Adrenal gland (tissue), 19 donors: ENCODE measurements at places on chromosomes 1 and 21. TPM values are rescaled to one million over a fixed set of nuclear protein-coding genes. Genes with fewer than 3 reads are reported as not detected.

PDZK1 gene
- total RNA-seq, result 4.4 TPM

GRCh38 chr1:70807088-70807664, 240.4 kb downstream of the PTGER3 start:
- no peak for DNase-seq

DNA sequence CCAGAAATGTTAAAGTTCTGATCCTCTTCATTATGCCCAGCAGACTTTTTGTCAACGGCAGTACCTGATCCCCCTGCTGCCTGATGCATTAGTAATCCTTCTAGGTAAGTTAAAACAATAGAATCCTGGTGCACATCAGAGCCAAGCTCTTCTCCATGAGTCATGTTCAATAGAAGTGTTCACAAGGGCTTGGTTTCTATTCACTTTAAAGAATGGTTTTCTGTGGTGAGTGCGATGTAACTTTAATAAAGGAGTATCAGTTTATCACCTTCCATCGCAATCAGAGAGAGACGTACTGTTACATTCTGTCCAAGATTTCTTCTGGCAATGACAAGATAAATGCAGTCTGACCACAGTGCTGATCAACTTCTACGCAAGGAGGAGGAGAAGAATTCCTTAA, 96.8 kb downstream of the NRIP1 start:
- no peak for DNase-seq

- DNase-seq, result no peak
Observed at GRCh38 chr1:114750780-114751179, 7.0 kb downstream of the CSDE1 start.

DNA sequence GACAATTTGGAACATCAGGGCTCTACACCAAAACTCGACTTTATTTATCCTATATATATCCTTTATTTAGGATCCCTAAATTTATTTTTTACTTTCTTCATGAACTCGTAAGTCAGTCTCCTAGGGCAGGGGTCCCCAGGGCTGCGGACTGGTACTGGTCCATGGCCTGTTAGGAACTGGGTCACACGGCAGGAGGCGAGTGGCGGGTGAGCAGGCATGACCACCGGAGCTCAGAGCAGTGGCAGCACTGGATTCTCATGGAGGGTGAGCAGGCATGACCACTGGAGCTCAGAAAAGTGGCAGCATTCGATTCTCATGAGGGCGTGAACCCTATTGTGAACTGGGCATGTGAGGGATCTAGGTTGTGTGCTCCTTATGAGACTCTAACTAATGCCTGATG, 427.0 kb downstream of the SMYD3 start:
- DNase-seq, result no peak

GRCh38 chr1:5660141-5660935, 331.9 kb downstream of the NPHP4 start:
- no peak for DNase-seq

GRCh38 chr1:15249081-15249480, 2.1 kb downstream of the FHAD1 start:
- DNase-seq, result no peak

- no peak for DNase-seq
Observed at GRCh38 chr1:170672316-170672715, 8.4 kb downstream of the PRRX1 start.

DNA sequence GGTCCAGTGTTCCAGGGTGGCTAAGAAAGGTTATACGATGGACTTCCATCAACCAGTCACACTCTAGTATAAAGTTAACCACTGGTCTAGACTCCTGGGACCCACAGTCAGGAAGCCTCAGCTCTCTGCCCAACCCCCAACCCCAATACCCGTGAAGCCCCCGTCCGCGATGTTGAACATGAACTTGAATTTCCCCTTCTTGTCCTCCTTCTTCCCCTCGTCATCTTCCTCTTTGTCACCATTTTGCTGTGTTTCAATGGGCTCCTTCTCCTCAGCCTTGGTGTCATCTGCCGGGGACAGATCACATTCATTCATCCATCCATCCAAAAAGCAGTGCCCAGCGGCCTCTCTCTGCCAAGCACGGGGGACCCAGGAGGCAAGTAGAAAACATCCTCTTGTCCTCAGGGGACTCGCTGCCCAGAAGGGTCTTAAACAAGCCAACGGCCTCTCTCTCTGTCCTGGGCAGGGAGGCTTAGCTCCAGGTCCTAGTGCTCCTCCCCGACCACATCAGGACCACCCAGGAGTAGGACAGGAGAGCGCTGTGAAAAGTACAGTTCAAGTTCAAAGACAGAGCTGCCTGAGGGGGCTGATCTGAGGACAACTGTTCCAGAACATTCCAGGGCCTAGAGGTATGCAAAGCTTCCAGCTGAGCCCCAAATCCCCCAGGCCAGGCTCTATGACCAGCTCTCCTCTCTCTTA, 66.5 kb downstream of the KCNAB2 start:
- DNase-seq, result no peak

- no peak for DNase-seq
Observed at GRCh38 chr21:34513129-34513675, 1.2 kb upstream of the KCNE1 start.

GRCh38 chr1:61132645-61133334, 50.4 kb downstream of the NFIA start:
- DNase-seq, result no peak

CCDC24 gene
- 10.1 TPM for total RNA-seq

NEGR1 gene
- total RNA-seq, result 3.8 TPM

GRCh38 chr1:43282220-43283195, 2.9 kb downstream of the C1orf210 start:
- no peak for DNase-seq

GRCh38 chr1:226496453-226497015, 52.0 kb upstream of the STUM start:
- no peak for DNase-seq

DNA sequence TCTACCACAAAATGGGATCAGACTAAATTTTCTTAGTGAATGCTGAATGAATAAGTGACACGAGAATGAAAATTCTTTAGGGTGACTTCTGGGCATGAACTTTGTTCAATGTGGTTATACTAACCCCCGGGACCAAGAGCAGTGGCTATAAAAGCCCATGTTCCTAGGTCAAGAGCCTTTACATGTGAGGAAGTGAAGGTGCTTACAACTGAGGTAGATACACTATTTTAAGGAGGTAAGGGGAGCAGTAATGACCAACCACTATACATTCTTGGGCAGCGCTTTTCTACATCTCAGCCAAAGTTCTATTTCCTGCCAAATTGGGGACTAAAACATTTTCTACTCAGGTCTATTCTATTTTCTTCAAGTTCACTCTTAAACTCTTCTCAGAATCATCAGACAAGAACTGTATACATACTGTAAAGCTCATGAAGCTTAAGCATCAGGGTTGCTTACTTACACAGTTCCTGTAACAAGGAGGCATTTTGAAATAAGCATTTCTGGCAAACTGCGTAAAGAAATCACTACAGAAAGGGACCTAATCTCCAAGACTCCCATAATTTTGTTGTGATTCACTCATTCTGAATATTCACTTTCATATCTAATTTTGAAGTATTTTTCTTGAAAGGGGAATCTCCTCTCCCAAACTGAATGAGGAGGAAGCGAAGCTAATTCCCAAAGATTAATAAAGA, 8.5 kb upstream of the ARHGAP29 start:
- DNase-seq, result no peak

- DNase-seq, result no peak
Observed at GRCh38 chr21:41600556-41600955, 92.6 kb upstream of the TMPRSS2 start.

DNA sequence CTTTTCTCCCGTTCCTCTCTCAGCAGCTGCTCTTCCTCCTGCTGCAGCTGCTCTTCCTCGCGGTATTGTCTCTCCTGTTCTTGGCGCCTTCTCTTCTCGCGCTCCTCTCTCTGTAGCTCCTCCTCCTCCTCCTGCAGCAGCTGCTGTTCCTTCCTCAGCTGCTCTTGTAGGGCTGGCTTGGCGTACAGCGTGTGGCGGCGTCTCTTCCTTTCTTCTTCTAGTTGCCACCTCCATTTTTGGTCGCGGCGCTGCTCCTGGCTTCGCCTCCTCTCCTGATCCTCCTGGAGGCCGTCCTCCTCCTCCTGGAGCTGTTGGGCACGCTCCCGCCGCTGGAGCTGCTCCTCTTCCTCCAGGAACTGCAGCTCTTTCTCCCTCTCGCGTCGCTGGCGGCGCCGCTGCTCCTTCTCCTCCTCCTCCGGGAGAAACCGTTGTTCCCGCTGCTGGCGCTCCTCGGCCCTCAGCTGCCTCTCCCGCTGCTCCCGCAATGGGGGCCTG, 4.8 kb downstream of the TCHH start:
- DNase-seq, result peak; percentile 22

- no peak for DNase-seq
Observed at GRCh38 chr1:184194236-184194635, 142.7 kb downstream of the TSEN15 start.

TAL1 gene
- 6.0 TPM for total RNA-seq

C1orf226 gene
- total RNA-seq, result 0.95 TPM

TUT4 gene
- 74.7 TPM for total RNA-seq

GRCh38 chr1:37133276-37134145, 99.2 kb upstream of the GRIK3 start:
- DNase-seq, result no peak

CLIC6 gene
- 0.21 TPM for total RNA-seq

GRCh38 chr1:113211467-113211866, 138.5 kb downstream of the LRIG2 start:
- no peak for DNase-seq

FAM72A gene
- 6.1 TPM for total RNA-seq

DNA sequence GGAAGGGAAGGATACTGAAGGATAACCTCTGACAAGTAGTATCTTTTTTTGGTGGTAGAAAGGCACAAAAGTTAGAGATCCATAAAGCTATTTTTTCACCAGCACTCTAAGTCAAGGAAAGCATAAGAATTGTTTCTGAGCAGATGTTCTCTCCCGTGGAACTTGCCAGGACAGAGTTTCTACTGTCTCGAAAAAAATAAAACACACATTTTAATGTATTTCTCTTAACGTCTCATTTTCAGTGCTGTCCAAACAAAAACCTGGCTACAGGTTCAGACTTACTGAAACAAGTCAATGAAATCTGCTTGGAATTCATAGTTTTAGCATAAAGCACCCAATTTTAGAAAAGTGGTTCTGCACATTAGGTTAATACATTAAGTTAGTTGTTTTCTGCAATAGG, 338.3 kb downstream of the LTN1 start:
- DNase-seq, result no peak

DNA sequence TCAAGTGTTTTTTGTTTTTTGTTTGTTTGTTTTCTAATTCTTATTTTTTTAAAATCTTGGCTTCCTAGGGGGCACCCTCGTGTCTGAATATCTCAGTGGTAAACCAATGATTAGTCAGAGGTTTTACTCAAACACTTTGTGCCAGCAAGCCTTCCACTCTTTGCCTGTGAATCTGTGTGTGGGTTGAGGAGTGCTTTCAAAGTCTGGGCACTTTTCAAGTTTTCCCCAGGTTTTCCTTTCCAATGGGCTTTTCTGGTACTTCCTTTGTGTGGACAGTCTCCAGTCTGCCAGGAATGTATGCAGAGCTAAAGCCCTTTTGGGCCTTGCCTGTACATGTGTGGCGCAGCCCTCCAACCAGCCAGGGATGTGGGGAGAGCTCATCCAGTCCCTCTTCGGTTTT, 9.7 kb upstream of the PPIE start:
- DNase-seq, result no peak

- no peak for DNase-seq
Observed at GRCh38 chr1:109799445-109799844, 35.7 kb upstream of the EPS8L3 start.

GRCh38 chr1:153678519-153679336, at the start of gene NPR1:
TSS of gene NPR1 (plus strand) at chr1:153678688. CDS start at chr1:153679109, 421 bp downstream.
- DNase-seq, result peak; percentile 69

PTBP2 gene
- total RNA-seq, result 15.5 TPM

DNA sequence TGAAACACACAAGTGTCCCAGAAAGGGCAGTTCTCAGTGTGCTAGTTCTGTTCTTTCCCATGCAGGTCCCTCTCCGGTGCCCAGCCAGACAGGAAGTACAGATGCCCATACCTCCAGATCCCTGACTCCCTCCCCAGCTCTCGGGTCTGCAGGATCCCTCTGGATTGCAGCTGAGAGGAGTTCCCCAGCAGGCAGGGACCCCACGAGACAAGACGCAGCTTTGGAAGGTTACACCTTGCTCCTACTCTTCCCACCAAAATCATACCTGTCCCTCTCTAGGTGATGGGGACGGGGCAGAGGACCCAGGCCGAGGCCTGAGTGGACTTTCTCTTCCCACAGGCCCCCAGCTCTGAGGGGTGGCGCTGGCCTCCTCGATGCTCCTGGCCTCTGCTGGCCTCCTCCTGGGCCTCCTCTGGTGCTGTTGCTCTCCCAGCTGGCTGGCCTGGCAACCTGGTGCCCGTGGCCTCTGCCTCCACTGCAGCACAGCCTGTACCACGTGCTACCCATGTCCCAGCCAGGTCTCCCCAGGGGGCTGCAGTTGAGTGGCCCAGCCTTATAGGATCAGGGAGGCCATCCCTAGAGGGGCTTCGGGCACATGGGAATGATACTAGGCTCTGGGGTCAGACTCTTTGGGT, 9.4 kb downstream of the LDLRAD2 start:
- DNase-seq, result no peak

GRHL3 gene
- not detected for total RNA-seq

GRCh38 chr1:240280560-240281322, 189.1 kb downstream of the FMN2 start:
- DNase-seq, result no peak

C1orf141 gene
- 0.61 TPM for total RNA-seq

DNA sequence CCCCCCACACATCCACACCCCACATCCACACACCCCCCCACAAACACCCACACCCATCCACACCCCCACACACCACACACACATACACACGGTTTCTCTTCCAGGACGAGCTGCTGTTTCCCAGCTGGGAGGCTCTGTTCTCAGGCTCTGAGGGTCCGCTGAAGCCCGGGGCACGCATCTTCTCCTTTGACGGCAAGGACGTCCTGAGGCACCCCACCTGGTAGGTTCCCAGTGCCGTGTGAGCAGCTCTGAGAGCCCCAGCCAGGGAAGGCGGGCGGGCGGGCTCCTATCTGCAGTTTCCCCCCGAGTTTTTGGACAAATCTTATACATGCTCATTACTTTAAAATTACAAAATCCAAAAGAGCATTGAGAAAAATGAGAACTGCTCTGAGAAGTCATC, 31.2 kb downstream of the SLC19A1 start:
- peak; percentile 6 for DNase-seq

TIAM1 gene
- total RNA-seq, result 33.3 TPM

GRCh38 chr1:161790587-161791317, 24.6 kb downstream of the ATF6 start:
- no peak for DNase-seq

DNA sequence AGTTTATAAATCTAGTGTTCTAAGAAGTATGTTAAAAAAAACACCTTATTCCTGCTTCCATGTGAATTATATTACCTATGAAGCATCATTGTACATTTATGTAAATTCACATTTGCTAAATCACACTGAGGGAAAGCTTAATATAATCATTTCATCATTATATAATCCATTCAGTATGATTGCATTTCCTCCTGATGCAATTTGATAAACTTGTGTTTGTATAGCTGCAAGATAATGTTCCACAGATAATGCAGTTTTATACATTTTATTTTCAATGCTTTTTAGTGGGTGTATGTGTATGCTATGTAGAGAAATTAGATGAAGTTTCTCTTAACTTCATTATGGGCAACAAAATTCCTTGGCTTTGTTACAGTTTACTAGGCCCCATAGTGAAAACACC, 79.6 kb downstream of the HS2ST1 start:
- no peak for DNase-seq

SH2D5 gene
- total RNA-seq, result 0.06 TPM
